ENCODE measurements at places on chromosomes 3 and 15.

DNA sequence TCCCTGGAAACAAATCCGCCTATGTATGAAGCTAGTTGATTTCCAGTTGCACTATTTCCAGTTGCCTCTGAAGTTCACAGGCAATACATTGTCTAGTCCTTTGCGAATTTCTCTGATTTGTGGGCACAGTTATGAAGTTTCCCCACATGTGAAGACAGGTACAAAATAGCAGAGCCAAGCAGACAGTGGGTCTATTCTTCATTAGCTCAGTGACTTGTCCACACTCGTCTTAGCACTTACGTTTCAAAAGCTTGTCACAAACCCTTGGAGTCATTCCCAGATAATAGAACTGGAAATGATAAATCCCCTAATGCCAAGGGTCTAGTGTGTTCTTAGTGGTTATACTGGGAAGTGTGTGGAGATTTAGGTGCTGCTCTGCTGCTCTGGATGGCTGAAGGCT is 14.5 kb downstream of the SRPRB start:
- no peak for DNase-seq

GRCh38 chr15:58390118-58390517 is 41.7 kb upstream of the LIPC start:
- DNase-seq: no peak

- no peak for DNase-seq
These were observed at the start of gene GMNC for GRCh38 chr3:190862209-190863118. GMNC (minus strand) TSS chr3:190862694; CDS start chr3:190862615, 79 bp downstream.

GRCh38 chr3:170806676-170807075 is 63.3 kb downstream of the RPL22L1 start:
- DNase-seq: no peak

DNA sequence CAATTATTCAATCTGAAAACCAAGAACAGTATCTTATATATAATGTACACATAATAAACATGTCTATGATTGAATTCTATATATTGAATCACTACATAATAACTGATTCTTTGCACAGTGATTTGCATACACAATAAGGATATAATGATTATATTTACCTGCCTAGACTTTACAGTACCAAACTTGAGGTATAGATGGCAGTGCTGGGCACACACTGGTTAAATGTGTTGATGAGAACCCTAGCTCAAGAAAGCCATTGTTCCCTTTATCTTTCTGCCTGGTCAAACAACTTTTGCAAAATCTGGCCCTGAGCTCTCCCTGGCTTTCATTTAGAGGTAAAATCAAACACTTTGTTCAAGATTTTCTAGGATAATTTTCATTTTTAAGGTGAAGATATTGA is 697.7 kb downstream of the TUSC7 start:
- no peak for DNase-seq

DNA sequence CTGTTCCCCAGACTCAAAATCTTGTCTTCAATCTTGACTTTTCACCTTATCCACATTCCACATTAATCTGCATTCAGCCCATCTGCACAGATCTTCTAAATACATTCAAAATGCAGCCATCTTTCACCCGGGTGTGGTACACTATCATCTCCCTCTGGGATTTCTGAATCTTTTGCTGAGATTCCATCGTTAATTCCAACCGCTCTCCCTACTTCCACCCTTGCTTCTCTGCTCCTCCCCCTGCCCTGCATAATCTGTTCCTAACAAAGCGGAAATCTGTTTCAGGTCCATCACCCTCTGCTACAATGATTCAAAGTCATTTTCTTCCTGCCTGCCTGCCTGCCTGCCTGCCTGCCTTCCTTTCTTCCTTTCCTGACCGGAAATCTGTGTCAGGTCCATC is 7.9 kb upstream of the GOLGA8B start:
- no peak for DNase-seq

GRCh38 chr3:19457449-19457848 is 309.1 kb downstream of the KCNH8 start:
- no peak for DNase-seq

DNA sequence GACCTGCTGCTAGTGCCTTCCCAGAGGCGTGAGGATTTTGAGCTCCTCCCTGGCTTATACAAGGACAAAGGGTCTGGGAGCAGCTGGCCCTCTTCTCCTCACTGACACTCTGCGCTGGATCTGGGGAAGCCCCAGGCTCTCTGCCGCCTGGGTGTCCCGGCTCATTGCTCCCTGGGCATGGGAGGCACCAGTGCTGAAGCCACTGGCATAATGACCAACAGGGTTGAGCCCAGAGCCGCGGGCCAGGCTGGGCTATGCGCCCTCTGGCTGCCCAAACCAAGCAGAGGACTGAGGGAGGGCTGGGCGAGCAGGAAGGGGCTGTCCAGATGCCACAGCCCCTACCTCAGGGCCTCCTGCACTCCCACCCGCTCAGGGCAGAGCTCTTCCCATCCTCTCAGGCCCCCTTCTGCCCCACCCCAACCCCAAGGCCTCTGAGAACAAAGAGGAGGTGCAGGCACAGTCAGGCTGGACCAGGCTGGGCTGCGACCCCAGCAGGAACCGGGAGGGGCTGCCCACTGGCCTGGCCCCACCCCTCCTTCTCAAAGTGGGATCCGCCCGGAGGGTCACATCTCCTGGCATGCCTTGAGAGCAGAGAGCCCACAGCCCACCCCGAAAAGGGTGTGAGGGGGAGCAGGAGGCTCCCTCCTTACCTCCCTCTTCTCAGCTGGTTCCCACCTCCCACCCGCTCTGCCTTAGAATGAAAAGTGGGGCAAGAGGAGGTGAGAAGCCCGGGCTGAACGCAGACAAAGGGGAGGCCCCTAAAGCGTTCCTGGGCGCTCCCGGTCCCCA is 1.6 kb downstream of the LINGO1 start:
- DNase-seq: no peak

DNA sequence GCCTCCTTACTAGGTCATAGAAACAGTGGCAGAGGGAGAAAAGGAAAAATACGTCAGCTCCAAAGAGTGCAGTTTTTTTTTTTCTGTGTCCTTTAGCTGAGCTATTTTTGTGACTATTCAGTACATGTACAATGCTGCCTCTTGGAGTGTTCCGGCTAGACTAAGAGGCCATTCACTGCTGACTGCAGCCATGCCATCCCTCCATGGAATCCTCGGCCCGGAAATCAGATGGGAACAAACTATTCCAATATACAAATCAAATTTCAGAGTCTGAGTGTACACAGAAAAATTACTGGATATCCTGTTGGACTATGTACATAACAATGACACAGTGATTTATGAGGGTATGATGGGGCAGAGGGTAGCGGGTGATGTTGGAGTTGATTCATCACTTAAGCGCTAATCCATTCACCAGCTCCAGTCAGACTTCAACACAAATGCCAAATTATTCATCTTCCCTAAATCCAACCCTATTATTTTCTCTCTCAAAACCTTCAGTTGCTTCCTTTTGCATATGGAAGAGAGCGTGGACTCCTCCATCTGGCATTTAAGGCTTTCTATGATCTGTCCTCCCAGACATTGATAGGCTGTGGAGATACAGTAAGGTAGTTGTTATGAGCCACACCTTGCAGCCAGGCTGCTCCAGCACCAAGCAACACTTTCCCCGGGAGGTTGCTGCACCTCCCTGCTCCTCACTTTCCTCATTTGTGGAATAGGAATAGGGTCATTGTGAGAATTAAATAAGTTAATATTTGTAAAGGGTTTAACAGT is 109.1 kb downstream of the LPP start:
- DNase-seq: no peak

DNA sequence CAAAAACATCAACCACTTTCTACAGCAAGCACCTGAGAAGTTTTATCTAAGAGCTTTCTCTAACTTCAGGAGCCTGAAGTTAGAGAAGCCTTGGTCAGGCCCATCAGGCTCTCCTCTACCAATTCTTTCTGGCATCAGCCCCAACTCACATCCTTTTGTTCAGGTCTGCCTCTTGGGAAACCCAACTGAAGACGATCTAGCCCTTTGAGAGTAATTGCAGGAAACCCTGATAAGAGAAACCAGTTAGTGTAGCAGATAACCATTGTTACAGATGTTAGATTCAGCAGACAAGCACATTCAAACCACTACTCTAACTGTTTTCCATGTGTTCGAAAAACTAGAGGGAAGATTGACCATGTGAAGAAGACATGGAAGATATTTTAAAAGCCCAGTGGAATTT is 27.0 kb upstream of the DYNC1LI1 start:
- no peak for DNase-seq

DNA sequence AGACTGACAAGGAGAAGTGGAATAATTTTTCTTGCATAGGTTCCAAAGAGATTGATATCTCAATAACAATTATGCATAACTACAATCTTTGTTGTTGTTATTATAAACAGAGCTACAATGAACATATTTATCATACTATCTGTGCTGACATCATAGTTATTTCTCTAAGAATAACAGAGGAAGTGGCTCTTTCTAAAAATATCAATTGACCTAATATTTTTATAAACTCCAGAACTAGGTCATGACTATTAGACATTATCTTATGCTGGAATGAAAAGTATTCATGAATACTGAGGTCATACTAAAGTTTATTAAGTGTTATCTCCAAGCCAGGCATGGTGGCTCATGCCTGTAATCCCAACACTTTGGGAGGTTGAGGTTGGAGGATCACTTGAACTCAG is 114.1 kb downstream of the DCLK3 start:
- no peak for DNase-seq

DNA sequence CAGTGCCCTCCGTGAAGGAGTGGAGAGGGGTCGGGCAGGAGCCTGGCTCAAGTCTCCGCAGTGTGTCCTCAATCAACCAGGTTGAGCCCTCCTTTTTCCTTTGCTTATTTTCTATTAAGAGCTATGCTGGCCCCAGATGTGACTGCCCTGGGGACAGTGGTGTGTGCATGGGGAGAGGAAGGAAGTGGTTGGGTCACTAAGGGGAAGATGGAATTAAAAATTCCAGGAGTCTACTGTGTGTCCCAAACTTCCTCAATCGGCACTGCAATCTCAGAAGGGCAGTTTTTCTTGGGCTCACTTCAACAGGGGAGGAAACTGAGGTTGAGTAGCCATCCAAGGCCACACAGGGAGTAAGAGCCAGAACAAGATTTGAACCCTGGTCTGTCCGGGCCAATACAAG is 13.7 kb upstream of the GRIP2 start:
- DNase-seq: no peak

GRCh38 chr3:152183473-152183872 is 85.3 kb upstream of the MBNL1 start:
- no peak for DNase-seq

GRCh38 chr3:72665701-72666446 is 182.4 kb downstream of the SHQ1 start:
- DNase-seq: peak; percentile 56

- DNase-seq: no peak
These were observed 39.4 kb upstream of the ATP13A3 start for GRCh38 chr3:194526164-194526563.

DNA sequence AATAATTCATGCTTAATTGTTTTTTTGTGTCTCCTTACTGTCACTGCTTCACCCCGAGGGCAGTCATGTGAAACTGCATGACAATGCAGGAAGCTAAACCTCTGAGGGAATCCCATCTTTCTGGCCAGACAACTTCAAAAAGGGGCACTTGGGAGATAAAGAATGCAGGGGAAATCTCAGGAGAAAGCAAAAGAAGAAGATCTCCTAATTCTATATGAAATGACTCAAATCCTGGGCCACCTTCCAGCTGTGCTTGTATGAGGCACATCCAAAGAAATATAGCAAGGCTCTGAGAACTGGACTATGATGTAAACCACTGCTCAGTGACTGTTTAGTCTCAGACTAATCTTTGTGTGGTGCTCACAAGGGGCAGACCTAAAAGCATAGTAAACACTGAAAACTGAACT is 22.6 kb upstream of the UMPS start:
- DNase-seq: no peak

GRCh38 chr3:30948426-30948825 is 54.0 kb upstream of the GADL1 start:
- DNase-seq: no peak

GRCh38 chr3:10766049-10766705 is 49.9 kb upstream of the SLC6A11 start:
- DNase-seq: no peak

DNA sequence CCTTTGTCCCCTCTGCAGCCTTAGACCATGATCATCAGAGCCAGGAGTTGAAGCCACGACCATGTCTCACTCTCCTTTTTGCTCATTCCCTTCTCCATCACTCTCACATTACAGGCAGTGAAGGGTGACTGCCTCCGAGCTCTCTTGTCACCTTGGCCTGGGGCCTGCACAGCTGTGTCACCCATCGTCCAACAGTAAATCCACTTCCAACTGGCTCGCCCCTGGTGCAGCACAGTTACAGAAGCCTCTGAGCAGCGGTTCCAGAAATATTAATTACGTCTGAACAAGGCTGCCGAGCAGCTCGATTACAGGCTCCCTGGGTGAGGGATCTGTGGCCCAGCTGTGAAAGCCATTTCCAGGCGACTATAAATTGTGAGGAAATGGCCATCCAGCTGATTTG is 528.2 kb downstream of the NR2F2 start:
- no peak for DNase-seq

- DNase-seq: no peak
These were observed 17.0 kb downstream of the APH1B start for GRCh38 chr15:63294359-63294758.

GRCh38 chr3:128584412-128585020 is 66.1 kb downstream of the RPN1 start:
- DNase-seq: no peak

GRCh38 chr3:39095778-39096177 is 11.6 kb downstream of the GORASP1 start:
- no peak for DNase-seq

DNA sequence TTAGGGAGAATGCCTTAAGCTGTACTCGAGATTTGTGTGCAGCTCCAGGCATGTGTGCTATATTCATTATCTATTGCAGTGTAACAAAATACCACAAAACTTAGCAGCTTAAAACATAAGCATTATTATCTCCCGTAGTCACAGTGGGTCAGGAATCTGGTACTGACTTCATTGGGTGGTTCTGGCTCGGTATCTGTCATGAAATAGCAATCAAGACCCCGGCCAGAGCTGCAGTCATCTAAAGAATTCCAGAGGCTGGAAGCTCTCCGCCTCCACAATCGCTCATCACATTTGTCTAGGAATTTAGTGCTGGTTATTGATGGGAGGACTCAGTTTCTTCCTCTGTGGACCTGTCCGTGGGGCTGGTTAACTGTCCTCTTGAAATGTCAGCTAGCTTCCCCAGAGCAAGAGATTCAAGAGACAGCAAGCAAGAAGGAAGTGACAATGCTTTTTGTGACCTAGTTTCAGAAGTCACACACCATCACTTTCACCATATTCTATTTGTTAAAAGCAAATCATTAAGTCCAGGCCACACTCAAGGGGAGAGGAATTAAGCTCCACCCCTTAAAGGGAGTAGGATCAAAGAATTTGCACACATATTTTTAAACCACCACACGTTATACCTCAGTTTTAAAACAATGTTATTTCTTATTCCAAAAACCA is 76.1 kb downstream of the TOP2B start:
- DNase-seq: no peak

GRCh38 chr3:101823525-101823924 is 25.8 kb upstream of the NFKBIZ start:
- no peak for DNase-seq

GRCh38 chr3:150843241-150843640 is 62.0 kb downstream of the MINDY4B start:
- DNase-seq: no peak

DNA sequence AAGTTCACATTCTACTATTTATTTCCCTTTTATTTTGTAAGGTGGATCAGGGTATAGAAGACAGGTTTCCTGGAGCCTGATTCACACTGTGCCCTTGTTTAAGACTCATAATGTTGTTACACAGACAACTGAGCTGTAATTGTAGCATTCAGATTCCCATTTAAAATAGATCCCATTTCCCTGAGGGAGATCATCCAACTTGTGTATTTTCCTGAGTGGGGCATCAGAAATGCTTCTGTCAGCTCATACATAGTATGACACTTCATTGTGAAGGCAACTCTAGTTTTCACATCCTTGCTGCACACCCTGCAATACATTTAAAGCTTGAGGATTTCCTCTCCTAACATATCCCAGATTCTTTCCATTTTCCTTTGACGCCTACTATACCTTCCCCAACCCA is 659.7 kb downstream of the GRM7 start:
- DNase-seq: no peak

Data from CD4-positive, alpha-beta T cell (primary cell).